ENCODE measurements at places on chromosomes 2 and 18.

DNA sequence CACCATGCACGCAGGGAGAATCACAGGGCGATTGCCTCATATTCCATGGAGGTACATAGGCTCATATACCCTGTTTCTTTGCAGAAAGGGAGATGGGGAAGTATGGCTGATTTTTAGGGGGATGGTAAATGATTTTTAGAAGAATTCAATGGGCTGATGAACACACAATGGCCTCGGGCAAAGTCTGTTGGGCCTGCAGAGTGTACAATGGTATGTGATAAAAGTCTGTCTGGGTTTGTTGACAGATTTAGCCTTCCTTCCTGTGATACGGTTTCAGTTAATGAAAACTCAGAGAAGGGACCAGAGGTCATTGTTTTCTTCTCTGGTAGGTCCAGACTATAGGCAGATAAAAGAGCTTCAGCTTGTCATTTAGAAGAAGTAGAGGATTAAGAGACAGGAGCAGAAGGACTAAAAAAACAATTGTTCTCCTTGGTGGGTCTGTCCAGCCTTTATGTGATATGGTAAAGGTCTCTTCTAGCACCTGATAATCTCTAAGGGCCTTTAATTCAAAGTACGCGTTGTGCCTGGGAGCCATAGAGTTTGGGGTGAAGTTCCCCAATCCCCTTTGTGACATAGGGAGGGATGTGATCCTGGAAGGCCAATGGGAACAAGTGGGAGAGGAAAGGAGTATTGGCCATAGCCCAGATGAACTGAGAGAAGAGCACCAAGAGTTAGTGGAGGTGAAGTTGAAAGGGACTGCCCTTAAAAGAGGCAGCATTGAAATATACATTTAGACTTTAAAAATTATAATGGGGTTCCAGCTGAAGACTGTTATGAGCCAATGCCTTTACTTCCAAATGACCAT is 107.5 kb upstream of the SERPINE2 start:
- DNase-seq: no peak

DNA sequence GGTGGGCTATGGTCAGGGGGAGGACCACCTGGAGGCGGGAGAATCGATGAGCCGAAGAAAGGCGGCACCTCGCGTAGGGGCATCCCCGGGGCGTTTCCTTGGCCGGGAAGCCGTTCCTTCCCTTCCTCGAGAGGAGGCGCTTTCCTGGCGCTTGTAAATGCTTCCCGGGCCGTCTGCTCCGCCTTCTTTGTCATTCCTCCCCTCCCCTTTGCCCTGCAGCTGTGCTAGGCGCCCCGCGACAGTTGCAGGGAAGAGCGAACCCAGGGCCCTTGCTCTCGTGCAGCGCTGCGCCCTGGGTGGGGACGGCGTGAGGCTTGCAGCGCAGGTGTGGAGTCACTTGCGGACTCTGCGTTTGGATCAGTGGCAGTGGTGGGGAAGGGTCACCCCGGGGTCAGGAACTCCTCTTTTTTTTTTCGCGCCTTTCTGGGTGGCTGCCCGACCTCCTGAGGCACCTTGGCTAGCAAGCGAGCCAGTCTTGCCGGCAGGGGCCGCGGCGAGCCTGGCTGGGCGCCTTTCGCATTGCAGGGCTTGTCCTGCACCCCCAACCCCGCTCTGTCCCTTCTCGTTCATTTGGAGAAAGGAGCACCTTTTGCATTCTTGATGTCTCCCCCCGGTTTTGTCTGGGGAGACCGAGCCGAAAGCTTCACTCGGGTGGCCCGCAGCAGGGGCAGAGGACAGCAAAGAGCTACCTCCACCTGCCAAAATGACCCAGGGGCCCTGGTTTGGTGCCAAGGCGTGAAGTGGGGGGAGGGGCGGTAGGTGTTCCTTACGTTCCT is 858 bp downstream of the KCNS3 start:
- DNase-seq: no peak

GRCh38 chr2:4900861-4901770 is 791.1 kb upstream of the SOX11 start:
- no peak for DNase-seq

DNA sequence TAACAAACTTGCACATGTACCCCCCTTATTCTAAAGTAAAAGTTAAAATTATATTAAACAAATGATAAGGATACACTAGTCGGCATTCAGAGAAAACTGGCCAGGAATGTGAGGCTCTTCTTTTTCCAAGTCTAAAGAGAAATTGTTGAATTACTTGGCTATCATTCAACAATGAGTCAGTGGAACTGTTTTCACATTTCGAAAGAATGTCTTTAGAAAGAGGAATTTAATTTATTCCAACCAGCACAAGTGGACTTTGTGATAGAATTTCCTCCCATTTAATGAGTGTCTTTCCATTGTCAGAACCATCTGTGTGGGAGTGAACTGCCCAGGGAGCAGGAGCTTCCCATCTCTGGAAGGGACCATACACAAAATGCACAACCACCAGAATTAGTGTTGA is 792.2 kb downstream of the EPHA4 start:
- DNase-seq: no peak

DNA sequence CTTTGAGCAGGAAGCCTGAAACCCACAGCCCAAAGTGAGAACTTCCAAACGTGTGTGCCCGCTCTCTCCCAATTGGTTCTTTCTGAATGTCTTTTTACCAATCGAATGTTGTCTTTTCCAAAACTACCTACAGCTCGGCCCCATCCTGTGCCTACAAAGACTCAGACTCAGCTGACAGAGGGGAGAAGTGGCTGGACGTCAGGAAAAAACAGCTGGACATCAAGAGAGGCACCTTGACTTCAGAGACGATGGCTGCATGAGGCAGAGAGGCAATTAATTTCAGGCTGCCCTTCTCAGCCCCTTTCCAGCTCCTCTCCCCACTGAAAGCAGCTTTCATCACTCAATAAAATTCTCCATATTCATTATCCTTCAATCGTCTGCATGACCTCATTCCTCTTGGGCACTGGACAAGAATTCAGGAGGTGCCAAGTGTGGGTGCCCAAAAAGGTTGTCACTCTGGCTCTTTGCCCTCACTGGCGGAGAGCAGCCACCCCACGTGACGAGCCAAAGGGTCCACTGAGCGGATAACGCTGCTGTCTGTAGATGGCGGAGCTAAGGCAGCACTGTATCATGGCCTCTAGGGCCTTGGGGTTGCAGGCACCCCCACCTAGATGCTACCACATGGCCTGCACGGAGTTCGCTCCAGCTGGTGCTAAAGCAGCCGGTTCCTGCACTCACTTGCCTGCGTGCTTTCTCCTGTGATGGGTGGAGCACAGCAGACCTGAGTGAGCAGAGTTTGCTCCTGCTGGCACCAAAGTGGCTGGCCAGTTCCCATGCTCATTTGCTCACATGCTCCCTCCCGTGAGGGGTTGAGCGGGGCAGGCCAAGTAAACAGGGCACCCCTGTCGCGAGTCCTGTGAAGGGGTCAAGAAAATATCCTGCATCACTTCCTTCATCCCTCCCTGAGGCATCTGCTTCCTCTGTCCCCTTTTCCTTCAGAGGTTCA is 37.9 kb downstream of the FAM210A start:
- no peak for DNase-seq

GRCh38 chr2:175080479-175080878 is 75.3 kb upstream of the CHN1 start:
- no peak for DNase-seq

- no peak for DNase-seq
Observed at GRCh38 chr18:22742409-22742808, 190.7 kb upstream of the RBBP8 start.

DNA sequence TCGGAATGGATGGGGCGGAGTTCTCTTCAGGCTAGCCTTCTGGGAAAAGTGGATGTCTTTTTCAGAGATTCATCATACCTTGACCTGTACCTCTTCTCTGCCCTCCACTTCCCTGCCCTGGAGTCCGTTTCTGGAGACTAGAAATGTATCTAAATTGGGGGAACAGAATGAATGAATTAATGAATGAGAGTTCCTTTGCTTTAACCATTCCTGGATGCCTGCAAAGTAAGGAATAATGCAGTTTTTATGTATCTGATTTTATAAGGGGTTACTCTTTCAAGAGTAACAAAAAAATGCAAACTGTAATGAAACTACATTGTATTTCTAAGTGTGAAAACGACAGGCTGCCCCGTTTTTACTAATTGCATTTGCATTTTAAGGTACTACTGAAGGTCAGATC is 2.0 kb downstream of the SOWAHC start:
- no peak for DNase-seq

DNA sequence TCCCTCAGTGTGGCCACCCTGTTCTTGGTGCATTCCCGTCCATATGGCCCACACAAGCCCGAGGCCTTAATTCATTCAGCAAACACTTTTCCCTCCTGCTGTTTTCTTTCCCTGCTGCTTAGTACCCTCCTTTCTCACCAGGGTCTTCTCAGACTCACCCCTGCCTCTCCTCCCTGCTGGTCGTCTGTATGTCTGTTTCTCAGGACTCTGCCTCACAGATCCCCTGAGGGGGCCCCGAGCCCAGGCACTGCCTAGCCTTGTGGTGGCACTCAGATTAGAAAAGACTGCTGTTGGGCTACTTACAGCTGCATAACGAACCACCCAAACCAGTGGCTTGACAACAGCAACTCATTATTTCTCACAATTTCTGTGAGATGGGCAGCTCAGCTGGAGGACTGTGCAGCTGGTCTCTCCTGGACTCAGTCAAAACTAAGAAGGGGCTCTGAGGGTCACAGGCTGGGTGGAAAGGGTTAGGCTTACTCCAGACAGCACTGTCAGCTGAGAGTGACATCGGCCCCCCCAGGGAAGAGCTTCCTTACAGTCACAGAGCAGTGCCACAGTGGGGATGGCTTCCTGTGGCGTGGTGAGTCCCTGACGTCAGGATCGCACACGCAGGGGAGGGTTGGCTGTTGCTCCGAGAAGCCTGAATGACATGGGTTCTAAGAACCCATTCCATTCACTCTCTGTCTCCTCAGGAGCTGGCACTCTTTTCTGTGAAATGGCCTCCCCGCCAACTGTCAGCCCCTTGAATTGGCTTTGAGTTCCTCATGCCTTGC is 139.0 kb downstream of the UXS1 start:
- no peak for DNase-seq

DNA sequence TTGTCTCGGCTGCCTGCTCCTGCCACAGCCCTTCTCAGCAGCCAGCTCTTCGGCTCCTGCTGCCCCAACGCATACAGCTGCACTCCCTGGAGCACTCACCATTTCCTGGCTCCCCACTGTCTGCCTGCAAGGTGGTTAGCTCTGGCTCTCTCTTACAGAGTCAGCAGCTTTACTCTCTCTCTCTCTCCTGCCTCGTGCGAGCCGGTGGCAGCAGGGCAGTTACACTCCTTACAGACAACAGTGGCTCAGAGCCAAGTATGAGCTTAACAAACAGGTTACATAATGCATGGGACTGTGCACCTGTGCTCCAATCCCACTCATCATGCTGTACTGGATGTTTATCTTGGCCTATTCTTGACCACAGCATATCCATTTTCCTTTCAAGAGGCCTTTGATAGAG is 47.4 kb upstream of the DNAJC10 start:
- no peak for DNase-seq

DNA sequence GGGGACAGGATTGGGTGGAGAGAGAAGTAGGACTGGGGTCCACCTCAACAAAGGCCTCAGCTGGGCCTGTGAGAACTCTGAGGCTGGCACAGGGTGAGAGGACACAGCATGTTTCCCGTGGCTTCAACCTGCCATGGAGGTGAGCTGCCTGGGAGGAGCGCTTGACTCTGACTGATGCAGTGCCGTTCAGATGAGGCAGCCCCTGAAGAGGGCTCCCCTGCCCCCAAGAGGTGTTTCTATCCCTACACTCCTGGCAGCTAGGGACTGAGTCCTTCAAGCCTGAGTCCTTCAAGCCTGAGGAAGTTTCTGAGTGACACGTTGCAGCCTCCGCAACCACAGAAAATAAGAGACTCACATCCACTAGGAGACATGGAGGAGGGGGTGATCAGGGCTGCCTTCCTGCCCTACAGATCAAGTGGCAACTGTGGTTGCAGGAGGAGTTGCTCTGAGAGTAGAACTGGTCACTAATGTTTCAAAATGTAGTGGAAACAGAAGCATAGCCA is 49.6 kb upstream of the TMEM177 start:
- DNase-seq: no peak

DNA sequence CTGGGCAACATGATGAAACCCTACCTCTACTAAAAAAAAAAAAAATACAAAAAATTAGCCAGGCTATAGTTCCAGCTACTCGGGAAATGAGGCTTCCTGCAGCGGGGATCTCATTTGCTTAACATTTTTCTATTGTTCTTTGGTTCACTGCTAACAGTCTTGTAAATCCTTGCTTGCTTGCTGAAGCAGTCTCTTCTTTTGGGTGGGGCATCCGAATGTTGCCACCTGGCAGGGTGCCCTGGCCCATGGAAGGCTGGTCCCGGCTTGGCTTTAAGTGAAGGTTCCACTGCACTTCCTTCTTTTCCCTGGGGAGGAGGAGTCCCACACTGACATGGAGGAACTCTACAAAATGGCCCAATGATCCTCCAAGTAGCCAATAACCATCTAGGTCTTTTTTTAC is 6.0 kb upstream of the ANKRD29 start:
- DNase-seq: no peak

DNA sequence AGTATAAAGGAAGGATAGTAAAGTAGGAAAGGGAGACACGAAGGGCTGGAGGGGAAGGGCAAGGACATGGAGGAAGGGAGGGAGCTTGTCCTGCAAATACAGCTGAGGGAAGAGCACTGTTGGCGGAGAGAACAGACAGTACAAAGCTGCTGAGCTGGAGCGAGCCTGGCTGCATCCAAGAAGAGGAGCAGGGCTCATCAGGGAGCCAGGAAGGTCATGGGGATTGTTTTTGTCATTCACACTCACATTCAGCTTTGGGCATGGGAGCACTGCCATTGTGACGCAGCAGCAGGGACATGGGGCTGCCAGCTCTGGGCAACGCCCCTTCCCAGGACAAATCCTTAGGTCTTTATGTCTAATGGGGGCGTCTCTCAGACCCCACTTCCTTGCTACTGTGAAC is 125.1 kb downstream of the COPS8 start:
- no peak for DNase-seq

DNA sequence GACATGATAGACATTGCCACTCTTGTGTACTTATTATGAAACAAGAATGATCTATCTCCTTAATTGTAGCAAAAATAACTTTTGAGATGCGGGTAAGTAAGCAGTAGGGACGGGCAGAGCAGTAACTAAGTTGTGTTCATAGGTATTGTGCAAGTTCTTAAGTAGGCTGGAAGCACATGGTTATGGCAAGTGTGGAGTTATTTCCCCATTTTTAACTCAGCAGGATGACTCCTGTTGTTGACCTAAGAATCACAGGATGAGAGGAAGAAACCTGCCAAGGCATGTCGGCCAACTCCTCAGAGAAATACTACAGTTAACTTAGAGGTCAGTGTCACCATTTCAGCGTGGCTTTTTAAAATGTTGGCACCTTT is 51.1 kb upstream of the FN1 start:
- no peak for DNase-seq

- DNase-seq: no peak
Observed at GRCh38 chr2:218566296-218566695, 1.9 kb downstream of the USP37 start.

DNA sequence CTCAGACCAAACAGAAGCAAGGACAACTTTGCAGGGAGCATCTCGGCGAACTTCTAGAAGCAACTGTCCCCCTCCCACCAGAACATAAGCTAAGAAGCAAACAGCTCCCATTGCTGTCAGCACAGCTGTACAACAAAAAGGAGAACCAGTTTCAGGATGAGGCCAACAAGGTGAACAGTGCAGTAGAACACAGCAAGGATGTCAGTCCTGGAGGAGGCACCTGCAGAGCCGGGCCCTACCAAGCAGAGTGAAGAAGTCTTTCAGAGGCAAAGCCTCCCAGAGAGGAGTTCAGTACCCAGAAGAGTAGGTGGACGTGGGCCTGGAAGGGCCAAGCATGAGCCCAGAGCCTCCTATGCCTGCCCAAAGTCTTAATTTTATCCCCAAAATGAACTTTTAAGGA is 1.0 kb downstream of the PASK start:
- DNase-seq: no peak

Measured in activated effector memory CD4-positive, alpha-beta T cell treated with anti-CD3 and anti-CD28 coated beads, Interleukin-2, amount 50 U/mL, for 16 hours (primary cell).